Cardiac septum (tissue), 1 donor: ENCODE measurements at places on chromosomes 12 and 14. TPM values are rescaled to one million over a fixed set of nuclear protein-coding genes. Genes with fewer than 3 reads are reported as not detected.

The CELA1 gene
- not detected for total RNA-seq

DNA sequence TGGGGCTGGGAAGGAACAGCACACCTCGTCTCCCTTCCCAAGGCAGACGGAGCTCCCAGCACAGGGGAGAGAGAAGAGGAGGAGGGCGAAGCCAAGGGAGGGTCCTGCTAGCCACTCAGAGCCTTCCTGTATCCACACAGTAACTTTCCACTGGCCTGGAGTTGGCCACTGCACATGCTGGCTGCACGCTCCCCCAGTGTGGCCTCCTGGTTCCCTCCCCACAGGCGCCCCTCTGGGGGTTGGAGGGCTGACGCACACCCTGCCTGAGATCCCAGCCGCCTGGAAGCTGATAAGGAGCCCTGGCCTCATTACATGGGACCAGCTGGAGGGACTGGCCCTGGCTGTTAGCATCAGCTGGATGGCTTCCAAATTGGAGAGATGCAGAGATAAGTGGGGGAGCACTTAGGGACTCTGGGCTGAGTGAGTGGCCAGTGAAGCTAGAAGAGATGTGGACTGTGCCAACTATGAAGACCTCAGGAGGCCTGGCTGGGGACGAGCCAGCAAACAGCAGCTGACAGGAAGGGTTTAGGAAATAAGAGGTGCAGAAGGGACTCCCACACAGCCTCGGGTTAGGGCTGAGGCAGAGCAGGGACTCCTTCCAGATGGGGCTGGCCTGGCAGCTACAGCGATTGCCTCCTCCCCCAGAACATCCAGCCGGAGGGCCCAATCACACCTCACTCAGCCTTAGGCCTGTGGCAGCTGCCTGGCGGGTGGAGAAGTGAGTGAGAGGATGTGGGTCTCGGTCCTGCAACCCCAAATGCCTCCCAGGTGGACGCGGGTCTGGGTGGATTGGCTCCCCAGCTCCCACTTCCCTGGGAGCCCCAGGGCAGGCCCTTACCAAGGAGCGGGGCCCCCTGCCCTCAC is 26.3 kb upstream of the BCDIN3D start:
- peak; percentile 89 for DNase-seq

DNA sequence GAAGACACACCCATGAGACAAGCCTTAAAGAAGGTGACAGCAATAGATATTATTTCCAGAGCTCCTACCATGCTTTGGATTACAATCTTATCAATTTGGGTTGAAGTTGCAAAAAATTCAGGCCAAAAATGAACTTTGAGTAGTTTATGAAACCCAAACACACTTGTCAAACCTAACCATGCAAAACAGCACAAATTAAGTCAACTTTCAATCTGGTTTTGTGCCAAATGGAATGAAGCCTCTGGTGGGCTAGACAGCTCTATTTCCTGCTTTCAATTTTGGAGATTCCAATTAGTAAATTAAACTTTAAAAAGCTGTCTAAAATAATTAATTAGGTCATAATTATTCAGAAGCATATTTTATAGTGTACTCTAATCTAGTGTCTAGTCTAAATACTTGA is 203.4 kb downstream of the SYT1 start:
- DNase-seq = no peak

- DNase-seq = no peak
These were observed 40.8 kb downstream of the CCDC92 start for GRCh38 chr12:123931686-123932321.

DNA sequence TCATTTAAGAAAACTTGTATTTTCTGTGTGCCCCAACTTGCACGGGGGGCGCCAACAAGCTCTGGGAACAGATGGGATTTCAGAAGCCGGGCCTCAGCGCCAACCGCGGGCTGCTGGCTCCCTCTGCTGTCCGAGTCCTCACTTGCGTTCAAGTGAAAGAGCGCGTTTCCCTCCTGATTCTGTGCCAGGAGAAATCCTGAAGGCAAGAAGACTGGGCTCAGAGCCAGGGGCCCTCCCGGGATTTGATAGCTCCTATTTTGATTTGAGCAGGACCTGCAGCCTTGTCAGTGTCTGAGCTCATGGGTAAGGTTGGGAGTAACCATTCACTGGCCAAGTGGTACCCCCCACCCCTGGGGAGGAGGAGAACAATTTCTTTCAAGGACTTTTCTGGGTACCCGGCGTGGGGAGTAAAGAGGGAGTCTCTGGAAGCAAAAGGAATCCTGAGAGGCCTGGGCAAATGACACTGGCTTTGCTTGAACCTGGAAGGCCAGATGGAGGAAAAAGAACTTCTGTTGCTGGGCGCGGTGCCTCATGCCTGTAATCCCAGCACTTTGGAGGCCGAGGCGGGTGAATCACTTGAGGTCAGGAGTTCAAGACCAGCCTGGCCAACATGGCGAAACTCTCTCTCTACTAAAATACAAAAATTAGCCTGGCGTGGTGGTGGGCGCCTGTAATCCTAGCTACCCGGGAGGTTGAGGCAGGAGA is 179.0 kb upstream of the RGS6 start:
- peak; percentile 92 for DNase-seq

The ANO2 gene
- 13.6 TPM for total RNA-seq

The GZMH gene
- total RNA-seq = 0.48 TPM

The CISTR gene
- total RNA-seq = 0.75 TPM

- no peak for DNase-seq
These were observed 39.0 kb downstream of the SLC38A4 start for GRCh38 chr12:46786774-46787173.

GRCh38 chr12:2489275-2489674 is 305.5 kb upstream of the FKBP4 start:
- peak; percentile 55 for DNase-seq

GRCh38 chr14:95267306-95267705 is 52.4 kb downstream of the CLMN start:
- DNase-seq = no peak

GRCh38 chr12:24894879-24895278 is 54.0 kb downstream of the BCAT1 start:
- DNase-seq = no peak

The TSHR gene
- not detected for total RNA-seq

DNA sequence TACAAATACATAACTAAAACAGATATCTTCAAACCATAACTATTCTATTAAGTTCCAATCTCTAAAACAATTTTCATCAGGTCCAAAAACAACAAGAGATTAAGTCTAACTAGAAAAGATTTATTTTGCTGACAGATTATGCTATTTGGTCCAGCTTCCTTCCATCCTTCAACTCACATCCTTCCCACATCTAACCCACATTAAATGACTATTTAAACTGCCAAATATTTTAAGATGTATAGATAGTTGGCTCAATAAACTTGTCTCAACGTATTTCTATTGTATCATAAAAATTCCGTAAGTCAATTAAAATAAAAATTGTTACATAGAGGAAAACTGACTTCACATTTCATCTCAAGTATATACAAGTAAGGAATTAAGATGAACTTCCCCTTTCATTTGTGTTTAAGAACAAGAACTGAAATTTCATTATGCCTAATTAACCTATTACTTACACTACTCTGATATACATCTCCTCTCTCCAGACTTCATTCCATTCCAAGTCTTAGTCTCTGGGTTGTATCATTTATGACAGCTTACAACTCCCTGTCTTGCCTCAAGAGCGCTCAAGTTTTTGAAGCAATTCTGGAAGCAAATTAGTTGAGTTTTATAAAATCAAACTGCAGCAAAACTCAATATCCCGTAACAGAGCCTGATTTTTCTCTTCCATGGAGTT is 25.4 kb downstream of the PAWR start:
- DNase-seq = no peak

The NFATC4 gene
- 13.3 TPM for total RNA-seq

The SLC2A13 gene
- total RNA-seq = 13.0 TPM

DNA sequence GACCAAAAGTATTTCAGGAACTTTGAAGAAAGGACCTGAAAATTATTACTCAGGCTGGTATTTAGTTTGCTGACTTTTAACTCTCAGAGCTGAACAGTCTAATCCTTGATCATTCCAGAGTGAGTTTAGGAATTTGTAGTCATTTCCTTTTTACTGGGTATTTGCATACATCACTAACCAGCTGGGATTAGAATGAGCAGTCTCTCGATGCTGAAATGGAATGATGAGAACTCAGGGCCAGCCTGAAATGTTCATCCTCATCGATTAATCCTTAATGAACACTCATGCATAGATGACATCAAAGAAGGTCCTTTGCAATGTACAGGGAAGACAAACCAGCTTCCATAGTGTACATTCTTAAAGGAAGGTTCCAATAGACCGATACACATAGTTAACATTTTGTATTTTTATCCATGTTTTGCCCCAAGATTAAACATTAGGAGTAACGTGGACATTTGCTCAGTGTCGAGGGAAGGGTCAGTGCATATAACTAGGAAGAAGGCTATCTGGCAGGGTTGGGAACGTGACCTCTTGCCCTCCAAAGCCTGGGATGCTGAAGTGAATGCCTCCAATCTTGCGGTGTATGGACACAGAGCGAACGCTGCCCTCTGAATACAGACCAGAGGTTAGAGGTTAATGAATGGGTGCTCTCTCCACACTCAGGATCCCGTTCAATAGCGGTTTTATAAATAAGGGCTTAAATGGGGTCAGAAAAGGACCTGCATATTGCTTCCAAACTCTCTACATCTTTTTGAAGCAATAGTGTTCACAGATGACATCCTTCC is 14.5 kb downstream of the FBXL14 start:
- DNase-seq = no peak

GRCh38 chr12:800401-800800 is 48.0 kb downstream of the WNK1 start:
- no peak for DNase-seq

GRCh38 chr12:116066381-116067230 is 210.9 kb downstream of the MED13L start:
- no peak for DNase-seq

The RPL6 gene
- total RNA-seq = 537 TPM
